DND-41 (cell line): ENCODE measurements at places on chromosomes 5 and 9.
A peak's percentile ranks its signal among the peaks of the same experiment; 100 is the strongest.

DNA sequence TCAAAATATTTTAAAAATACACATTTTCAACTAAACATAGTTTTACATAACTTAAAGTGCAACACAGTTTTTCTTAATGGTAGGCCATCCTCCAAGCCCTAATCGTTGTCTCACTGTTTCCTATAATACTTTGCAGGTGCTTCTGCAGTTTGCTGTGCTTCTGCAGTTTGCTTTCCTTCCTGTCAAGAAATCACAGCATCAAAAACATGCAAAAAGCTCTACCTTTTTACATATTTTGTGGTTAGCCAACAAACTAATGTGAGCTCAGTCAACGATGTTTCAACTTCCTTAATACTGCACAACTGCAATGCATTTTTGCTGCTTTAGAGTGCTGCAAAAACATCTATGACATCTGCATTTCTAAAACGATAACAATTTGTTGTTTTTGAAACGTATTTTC lies 25.2 kb downstream of the EMB start:
- peak; percentile 57 for DNase-seq
- H3K27ac ChIP-seq: peak overlapping the region; percentile 68
- peaks cover 41% of the 10 kb centered on the region for H3K4me1 ChIP-seq
- no peak overlapping the region for H3K4me3 ChIP-seq

DNA sequence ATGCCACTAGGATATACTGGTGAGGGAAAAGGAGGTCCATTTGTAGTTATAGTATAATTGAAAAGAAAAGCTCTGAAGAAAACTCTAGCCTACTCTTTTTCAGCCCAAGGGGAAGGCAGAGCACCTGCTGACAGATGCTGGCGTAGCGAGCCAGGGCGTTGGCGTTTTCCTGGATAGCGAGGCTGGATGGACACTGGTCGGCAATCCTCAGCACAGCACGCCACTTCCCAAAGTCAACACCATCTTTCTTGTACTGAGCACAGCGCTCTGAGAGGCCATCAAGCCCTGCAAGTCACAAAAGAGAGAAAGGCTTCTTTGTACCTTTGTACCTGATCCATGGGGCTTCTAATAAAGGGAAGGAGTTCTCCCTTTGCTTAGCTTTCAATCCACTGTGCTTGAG lies 8.2 kb downstream of the ALDOB start:
- H3K27me3 ChIP-seq: no peaks in the 10 kb centered on the region
- DNase-seq: no peak
- no peak overlapping the region for H3K27ac ChIP-seq
- no peaks in the 10 kb centered on the region for H3K36me3 ChIP-seq
- no peak overlapping the region for H3K4me3 ChIP-seq

DNA sequence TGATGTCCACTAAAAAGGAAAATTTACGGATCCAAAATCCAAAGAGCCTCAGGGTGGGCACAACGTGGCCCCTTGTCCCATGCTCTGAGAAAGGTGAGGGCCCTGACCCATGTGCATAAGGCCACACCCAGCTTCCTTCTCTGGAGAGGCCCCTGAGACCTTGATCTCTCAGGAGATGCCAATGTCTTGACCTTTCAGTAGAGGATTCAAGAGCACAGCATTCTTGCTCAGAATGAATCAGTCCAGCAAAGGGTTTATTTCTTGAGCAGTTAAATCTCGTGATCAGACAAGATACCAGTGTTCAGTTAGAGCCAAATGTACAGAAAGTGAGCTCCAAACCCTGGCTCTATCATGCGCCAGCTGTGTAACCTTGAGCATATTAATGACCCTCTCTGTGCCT lies 115.9 kb upstream of the DAPK1 start:
- H3K4me3 ChIP-seq: no peak overlapping the region
- H3K4me1 ChIP-seq: no peaks in the 10 kb centered on the region
- DNase-seq: no peak
- H3K36me3 ChIP-seq: no peaks in the 10 kb centered on the region

DNA sequence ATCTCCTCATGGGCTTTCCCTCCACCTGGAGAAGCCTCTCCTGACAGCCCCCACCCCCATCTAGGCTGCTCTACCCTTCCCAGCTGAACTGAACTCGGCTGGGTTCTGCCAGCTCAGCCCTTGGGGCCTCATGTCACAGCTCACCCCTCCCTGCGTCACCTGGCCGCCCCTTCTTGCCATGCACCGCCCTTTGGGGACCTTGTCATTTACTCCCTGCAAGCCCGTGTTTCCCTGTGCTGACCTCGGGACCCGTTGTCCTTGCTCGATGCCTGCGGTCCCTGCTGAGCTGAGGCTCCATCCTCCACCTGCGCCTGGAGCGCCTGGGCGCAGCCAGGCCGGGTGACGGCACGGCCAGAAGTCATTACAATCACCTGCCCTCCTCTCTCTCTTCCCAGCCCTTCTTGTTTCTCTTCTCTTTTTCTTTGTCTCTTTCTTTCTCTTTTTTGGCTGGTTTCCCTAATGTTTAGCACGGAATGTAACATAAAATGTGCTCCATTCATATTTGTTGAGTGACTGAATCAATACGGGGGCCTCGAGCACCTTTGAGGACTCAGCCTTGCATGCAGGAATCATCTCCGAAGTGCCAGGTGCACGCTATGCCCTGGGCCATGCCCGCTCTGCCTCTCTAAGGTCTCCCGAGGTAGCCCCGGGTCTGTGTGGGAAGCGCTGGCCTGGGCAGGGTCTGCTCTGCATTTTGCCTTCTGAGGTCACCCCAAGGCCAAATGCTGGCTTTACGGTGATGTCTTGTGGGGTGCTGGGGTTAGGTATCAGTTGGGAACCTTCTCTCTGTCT lies 48.1 kb upstream of the COL5A1 start:
- no peaks in the 10 kb centered on the region for H3K27me3 ChIP-seq
- no peak overlapping the region for H3K4me3 ChIP-seq
- DNase-seq: no peak
- H3K36me3 ChIP-seq: no peaks in the 10 kb centered on the region
- no peaks in the 10 kb centered on the region for H3K4me1 ChIP-seq
- H3K27ac ChIP-seq: no peak overlapping the region

DNA sequence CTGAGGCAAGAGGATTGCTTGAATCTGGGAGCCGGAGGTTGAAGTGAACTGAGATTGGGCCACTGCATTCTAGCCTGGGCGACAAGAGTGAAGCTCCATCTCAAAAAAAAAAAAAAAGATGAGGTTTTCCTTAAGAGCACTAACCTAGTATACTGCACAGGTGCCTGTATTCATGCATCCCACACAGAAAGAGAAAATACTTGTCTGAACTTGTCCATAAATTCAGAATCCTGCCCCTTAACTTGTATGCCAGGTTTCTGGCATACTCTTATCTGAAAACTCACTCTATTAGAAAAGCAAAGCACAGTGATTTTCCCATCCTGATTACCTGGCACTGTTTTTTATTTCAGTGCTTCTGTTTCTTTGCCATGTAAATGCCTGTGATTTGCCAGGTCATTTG lies 125.3 kb upstream of the CDKN2B start:
- DNase-seq: no peak
- H3K36me3 ChIP-seq: no peaks in the 10 kb centered on the region
- no peaks in the 10 kb centered on the region for H3K27me3 ChIP-seq
- H3K27ac ChIP-seq: no peak overlapping the region
- H3K4me3 ChIP-seq: no peak overlapping the region
- no peaks in the 10 kb centered on the region for H3K4me1 ChIP-seq

GRCh38 chr5:41112486-41113455 lies 41.6 kb upstream of the MROH2B start:
- no peaks in the 10 kb centered on the region for H3K36me3 ChIP-seq
- DNase-seq: no peak
- no peak overlapping the region for H3K4me3 ChIP-seq
- H3K4me1 ChIP-seq: no peaks in the 10 kb centered on the region

- no peak overlapping the region for H3K4me3 ChIP-seq
- H3K4me1 ChIP-seq: no peaks in the 10 kb centered on the region
- H3K27me3 ChIP-seq: no peaks in the 10 kb centered on the region
- H3K27ac ChIP-seq: no peak overlapping the region
- no peaks in the 10 kb centered on the region for H3K36me3 ChIP-seq
Observed at GRCh38 chr5:78718824-78719223, 70.3 kb upstream of the LHFPL2 start.

DNA sequence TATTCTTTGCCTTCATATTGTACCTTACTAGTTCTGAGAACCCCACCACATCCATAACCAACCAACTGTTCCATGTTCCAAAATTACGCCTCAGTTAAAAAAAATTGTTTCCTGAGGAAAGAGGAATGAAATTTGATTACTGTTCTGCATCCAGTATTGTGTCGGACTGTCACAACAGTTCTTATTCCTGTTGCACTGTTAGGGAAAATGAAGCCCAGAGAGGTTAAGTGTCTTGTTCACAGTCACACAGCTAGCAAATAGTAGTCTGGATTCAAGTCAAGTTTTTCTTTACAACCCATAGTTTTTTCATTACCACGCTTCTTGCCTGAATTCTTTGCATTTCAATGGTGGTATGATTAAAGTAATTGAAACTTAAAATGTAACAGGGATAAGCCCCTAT lies 4.4 kb downstream of the FSD1L start:
- no peak overlapping the region for H3K27ac ChIP-seq
- H3K36me3 ChIP-seq: no peaks in the 10 kb centered on the region; the same call in 1 of the 2 replicates
- H3K27me3 ChIP-seq: no peaks in the 10 kb centered on the region

DNA sequence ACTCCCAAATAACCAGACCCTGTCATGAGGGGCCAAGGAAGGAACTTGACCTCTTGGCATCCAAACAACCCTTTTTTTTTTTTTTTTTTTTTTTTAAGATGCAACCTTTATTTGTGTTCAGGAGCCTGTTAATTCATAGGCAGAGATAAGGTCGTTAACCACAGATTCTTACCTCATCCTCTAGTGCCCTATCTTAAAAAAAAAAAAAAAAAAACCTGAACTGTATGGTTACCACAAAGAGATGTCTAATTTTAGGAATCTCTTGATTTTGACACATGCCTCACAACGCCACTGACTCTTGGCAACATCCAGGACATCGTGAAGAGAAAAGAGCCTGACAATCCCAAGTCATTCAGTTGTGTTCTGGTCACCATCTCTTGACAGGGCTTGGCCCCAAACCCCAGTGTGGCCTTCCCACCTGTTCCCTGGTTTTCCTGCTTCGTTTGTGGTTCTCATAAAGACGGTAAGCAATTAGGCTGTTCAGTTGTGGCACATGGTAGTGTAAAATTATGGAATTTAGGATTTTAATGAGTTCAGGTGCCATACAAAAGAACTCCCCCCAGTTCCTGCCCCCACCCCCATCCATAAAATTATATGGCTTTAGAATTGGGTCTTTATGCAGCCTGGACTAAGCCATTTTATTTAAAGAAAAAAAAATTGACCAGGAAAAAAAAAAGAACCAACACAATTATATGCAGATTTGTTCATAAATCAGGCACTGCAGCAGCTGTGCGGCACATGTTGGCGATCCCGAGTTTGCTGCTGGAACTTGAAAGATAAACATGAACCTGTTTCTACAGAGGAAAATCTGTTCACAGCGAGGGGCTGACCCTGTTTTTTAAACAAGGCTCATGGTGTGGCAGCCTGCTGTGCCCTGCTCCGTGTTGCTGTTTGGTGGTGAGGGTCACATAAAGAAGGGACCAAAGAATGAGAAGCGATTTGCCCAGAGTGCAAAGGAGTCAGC lies 267.8 kb upstream of the CLINT1 start:
- H3K4me1 ChIP-seq: peaks cover 4% of the 10 kb centered on the region
- H3K27ac ChIP-seq: no peak overlapping the region
- H3K27me3 ChIP-seq: no peaks in the 10 kb centered on the region
- no peaks in the 10 kb centered on the region for H3K36me3 ChIP-seq

DNA sequence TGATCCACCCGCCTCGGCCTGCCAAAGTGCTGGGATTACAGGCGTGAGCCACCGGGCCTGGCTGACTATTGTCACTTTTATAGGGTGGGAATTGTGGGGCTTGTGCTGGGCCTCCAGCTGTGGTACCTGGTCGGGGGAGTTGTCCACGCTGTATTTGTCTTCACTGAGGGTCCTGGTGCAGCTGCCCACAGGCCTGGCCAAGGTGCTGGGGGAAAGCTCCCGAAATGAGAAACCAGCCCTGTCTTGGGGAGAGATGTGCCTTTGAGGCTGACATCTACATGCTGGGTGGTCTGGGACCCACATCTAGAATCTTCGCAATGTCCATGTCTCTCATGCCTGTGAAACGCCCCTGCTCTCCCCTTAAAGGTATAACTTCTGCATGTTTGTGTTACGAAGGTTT lies 2.6 kb downstream of the EXOC3 start:
- H3K4me3 ChIP-seq: no peak overlapping the region
- no peaks in the 10 kb centered on the region for H3K27me3 ChIP-seq
- no peak overlapping the region for H3K27ac ChIP-seq
- no peak for DNase-seq
- peaks cover 51% of the 10 kb centered on the region for H3K36me3 ChIP-seq
- peaks cover 34% of the 10 kb centered on the region for H3K4me1 ChIP-seq

DNA sequence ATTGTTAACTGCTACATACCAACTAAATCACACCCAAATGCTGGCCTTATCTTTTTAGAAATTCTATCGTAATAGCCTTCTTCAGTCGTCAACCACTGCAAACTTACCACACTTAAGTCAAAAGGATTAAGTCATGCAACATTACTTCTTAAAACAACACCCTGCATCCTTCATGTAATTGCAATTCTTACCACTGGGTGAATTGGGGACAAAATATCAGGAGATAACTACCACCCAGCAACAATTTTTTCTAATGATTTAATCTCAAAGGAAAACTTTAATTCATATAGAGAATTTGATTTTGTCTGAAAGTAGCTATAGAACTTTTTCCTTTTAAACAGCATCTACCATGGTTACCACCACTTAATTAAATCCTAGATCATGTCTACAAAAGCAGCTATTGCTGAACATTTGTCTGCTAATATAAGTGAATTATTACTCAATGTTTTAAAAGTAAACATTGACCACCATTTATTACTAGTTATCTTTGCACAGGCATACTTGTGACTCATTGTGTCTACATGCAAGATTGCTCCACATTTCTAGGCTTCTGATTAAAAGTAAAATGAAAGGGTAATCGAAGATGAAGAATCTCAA lies 10.5 kb downstream of the MLLT3 start:
- peaks cover 4% of the 10 kb centered on the region; the same call in 1 of the 2 replicates for H3K36me3 ChIP-seq
- no peaks in the 10 kb centered on the region for H3K27me3 ChIP-seq
- DNase-seq: no peak
- no peak overlapping the region for H3K4me3 ChIP-seq

- H3K27ac ChIP-seq: no peak overlapping the region
- DNase-seq: no peak
- no peaks in the 10 kb centered on the region for H3K27me3 ChIP-seq
- H3K4me1 ChIP-seq: no peaks in the 10 kb centered on the region
Observed at GRCh38 chr5:78920604-78921003, 64.5 kb downstream of the ARSB start.

GRCh38 chr5:38113880-38114279 lies 144.5 kb upstream of the EGFLAM start:
- peaks cover 8% of the 10 kb centered on the region for H3K27me3 ChIP-seq
- no peaks in the 10 kb centered on the region for H3K4me1 ChIP-seq
- no peak overlapping the region for H3K27ac ChIP-seq
- H3K4me3 ChIP-seq: no peak overlapping the region
- DNase-seq: no peak
- no peaks in the 10 kb centered on the region for H3K36me3 ChIP-seq

DNA sequence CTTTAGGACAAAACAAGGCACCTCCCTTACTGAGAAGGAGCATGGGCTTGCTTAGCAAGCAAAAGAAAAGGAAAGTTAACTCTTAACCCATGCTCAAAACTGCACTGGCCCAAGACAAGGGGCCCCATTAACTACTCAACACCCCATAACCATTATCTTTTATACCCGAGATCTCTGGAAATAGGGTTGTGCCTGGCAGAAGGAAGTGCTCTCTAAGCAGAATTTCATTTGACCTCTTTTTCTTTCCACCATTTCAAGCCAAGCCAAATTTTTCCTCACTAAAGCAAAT lies 167.2 kb downstream of the RASEF start:
- no peak overlapping the region for H3K27ac ChIP-seq
- no peak overlapping the region for H3K4me3 ChIP-seq
- no peak for DNase-seq
- peaks cover 7% of the 10 kb centered on the region for H3K4me1 ChIP-seq
